B cell (primary cell): ENCODE measurements at places on chromosomes 12 and 14. TPM values are rescaled to one million over a fixed set of nuclear protein-coding genes. Genes with fewer than 3 reads are reported as not detected.

Gene SAMD15
- 0.03 and 0.07 TPM in 2 replicates for polyA plus RNA-seq

Gene HDAC7
- 84.6 and 87.2 TPM in 2 replicates for polyA plus RNA-seq

Gene RFX4
- polyA plus RNA-seq: not detected in 2 replicates

Gene TMEM179
- polyA plus RNA-seq: not detected in 2 replicates

Gene ATL1
- polyA plus RNA-seq: 1.1 and 2.9 TPM in 2 replicates

Gene STX2
- 12.7 and 16.8 TPM in 2 replicates for polyA plus RNA-seq

Gene ZNF891
- 1.5 and 2.3 TPM in 2 replicates for polyA plus RNA-seq

Gene WDHD1
- polyA plus RNA-seq: 0.61 and 1.1 TPM in 2 replicates

Gene TBK1
- 10.4 and 13.6 TPM in 2 replicates for polyA plus RNA-seq

Gene CRIP1
- polyA plus RNA-seq: 293 and 563 TPM in 2 replicates

Gene STON2
- polyA plus RNA-seq: 0.03 and 0.04 TPM in 2 replicates

Gene DDX23
- 76.1 and 99.9 TPM in 2 replicates for polyA plus RNA-seq

Gene BCDIN3D
- polyA plus RNA-seq: 1.3 and 2.0 TPM in 2 replicates

Gene MSRB3
- not detected in 2 replicates for polyA plus RNA-seq

Gene SDR9C7
- polyA plus RNA-seq: not detected in 2 replicates

Gene PLBD1
- 1.2 and 1.6 TPM in 2 replicates for polyA plus RNA-seq

Gene ESR2
- polyA plus RNA-seq: 3.6 and 5.4 TPM in 2 replicates
